ENCODE measurements at places on chromosomes 16 and 17.

DNA sequence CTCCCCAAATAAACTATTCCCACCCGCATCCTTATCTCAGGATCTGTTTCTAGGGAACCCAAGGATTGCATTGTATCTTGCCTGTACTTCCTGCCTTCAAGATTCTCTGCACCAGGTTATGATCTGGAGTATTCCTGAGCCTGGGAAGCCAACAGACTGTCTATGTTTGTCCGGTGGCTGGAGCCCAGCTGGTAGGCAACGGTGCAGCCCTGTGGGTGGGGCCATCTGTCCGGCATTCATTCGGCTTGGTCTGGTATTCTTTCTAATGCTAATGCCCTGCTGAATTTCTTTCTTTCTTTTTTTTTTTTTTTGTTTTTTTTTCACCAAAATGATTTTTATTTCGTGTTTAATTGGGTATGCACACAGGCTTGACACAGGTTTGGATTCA lies 20.7 kb upstream of the TVP23A start:
- DNase-seq: no peak

- DNase-seq: no peak
These were observed 1931.9 kb downstream of the TP53TG3F start for GRCh38 chr16:35391328-35391727.

GRCh38 chr17:46763416-46763815 lies 55.1 kb downstream of the WNT3 start:
- no peak for DNase-seq

DNA sequence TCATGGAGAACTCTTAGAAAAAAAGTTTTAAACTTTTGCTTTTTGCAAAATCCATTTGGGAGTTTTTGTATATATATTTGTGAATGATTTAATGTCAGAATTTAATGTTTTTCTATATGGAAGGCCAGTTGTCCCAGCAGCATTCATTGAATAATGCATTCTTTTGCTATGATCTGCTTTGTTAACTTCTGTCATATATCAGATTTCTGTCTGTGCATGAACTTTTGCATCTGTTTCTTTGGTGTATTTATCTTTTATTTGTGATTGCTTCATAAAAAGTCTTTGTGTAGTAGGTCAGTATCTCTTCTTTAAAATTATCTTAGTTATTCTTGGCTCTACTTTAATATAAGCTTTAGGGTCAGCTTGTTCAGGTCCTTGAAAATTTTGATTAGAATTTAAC lies 84.2 kb downstream of the MAP2K4 start:
- peak; percentile 20 for DNase-seq

GRCh38 chr16:35639233-35640205 lies 2180.1 kb downstream of the TP53TG3F start:
- no peak for DNase-seq

DNA sequence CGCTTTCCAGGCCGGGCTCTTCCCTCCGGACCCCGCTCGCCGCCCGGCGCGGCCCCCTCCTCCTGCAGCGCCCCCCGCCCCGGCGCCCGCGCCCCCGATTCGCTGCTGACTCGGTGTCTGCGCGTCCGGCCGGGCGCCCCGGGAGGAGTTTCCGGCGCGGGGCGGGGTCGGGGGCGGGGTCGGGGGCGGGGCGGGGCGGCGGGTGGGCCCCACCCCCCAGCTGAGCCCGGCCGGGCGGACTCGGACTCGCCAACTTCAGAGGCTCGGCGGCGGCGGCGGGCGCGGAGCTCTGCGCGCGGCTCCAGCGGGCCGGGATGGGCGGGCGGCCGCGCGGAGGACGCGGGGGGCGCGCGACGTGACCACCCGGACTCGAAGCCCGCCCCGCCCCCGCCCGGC lies at the start of gene METRNL:
Gene METRNL (plus strand): TSS at position 258 of the 396 bp plus-strand sequence. CDS start 207 bp downstream, outside the sequence.
- peak; percentile 88 for DNase-seq

- peak; percentile 77 for DNase-seq
These were observed 430.3 kb upstream of the GOT2 start for GRCh38 chr16:59164461-59164860.

DNA sequence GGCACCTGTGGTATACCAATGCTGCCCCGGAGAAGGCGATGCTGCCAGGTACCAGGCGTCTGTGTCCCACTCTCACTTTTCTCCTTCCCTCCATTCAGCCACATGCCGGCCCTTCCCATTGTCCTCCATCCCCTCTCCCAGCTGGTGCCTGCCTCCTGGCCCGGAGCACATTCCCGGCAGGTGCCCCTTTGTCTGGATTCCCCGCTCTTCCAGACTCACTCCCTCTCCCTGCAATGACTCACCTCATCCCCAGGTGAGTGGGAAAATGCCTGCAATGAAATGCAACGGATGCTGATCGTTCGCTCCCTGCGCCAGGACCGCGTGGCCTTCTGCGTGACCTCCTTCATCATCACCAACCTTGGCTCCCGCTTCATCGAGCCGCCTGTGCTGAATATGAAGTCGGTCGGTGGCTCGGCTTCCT lies 10.4 kb upstream of the KDM6B start:
- DNase-seq: no peak

DNA sequence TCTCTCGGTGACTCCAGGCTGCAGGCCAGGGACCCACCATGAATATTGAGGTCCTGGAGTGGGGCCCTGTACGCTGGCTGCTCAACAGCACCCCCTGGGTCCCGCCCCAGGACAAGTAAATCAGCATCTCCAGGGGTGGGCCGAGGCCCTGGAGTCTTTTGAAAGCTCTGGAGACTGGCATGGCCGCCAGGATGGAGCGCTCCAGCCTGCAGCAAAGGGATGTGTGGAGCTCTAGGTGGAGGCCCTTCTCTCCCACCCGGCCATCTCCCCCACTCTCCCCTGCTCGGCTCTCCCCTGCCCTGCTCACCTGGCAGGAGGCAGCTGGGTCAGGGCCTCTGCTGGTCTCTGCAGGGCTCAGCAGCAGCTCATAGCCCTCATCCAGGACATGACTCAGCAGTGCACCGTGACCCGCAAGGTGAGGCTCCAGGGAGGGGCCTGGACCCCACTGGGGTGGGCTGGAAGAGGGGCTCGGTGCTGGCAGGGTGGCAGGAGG lies 16.6 kb downstream of the SGSH start:
- no peak for DNase-seq

GRCh38 chr16:81204798-81205680 lies 33.5 kb upstream of the BCO1 start:
- DNase-seq: peak; percentile 78

DNA sequence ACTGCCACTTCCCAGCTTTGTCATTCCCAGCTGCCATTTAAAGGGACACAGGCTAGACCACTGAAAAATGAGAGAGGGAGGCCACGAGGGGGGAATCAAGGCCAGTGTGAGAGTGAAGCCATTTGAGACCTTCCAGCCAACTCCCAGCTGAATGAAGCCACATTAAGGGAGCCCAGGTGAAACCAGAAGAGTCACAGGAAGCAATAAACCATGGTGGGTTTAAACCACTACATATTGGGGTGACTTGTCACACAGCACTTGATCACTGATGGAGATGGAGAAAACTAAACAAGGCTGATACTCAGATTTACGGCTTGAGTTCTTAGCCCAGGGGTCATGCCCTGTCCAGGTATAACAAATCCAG lies 2.8 kb upstream of the NUBP1 start:
- DNase-seq: no peak

DNA sequence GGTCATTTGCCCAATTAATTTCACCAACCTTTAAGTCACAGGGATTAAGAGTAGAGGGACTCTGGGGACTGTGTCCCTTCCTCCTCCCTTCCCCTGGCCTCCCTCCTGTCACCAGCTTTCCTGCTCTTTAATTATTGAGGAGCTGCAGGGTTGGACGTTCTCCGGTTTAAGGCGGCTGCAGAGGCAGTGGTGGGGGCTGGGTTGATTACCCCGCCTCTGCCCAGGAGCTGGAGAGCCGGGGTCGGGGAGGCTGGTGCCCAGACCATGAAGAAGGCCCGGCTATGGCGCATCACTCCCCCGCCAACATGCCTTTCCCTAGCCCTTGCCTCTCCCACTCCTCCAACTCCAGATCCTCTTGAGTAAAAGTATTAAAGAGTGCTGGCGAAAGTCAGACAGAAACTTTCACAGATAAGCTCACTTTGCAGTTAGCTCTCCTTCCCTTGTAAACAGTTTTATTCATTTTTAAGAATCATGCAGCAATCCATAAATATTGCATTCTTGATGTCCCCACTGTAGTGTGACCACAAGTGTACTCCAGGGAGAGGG lies 1.1 kb upstream of the FOXJ1 start:
- no peak for DNase-seq

GRCh38 chr17:5200360-5200759 lies 8.7 kb upstream of the ZNF594 start:
- no peak for DNase-seq

DNA sequence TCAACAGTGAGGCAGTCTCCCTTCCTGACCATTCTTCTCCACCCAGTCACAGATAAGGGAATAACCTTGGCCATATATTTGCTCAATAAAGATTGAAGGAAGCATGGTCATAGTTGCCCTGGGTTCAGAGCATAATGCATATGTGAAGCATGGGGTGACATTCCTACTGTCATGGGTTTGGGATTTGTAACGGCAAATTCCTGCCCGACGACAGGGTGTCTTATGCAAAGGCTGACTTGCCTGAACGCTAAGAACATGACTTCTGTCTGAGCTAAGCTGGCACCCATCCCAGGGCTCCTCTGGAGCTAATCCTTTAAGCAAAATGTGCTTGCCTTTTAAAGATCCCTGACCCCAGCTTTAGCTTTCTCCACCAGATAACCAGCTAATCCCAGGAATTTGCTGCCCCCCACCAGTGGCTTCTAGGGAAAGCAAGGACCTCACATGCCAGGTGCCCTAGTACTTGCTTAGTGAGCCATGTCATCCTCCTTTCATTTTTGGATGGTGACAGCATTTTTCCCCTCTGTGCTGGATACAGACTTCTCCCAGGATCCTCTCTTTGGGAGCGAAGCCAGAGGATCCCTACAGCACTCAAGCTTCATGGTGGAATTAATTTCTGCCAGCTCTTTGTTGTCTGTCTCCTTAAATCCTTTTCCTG lies 11.7 kb downstream of the SLC7A6OS start:
- peak; percentile 78 for DNase-seq

DNA sequence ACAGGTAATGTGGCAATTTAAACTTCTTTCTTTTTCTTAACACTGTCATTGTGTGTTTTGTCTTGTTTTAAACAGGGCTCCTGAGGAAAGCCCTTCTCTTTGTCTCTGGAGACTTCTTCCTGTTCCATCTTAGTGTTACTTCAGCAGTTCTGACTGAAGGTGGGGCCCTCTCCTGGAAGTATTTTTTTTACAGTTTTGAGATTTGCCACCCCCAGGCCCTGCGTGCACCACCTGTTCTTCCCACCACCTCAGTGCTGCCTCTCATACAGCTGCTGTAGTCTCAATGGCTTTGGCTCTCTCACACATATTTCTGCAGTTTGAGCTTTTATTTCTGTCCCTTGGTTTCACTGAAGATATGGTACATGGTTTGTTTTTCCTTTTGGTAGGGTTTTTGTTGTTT lies 52.5 kb upstream of the ALDH3A1 start:
- no peak for DNase-seq

DNA sequence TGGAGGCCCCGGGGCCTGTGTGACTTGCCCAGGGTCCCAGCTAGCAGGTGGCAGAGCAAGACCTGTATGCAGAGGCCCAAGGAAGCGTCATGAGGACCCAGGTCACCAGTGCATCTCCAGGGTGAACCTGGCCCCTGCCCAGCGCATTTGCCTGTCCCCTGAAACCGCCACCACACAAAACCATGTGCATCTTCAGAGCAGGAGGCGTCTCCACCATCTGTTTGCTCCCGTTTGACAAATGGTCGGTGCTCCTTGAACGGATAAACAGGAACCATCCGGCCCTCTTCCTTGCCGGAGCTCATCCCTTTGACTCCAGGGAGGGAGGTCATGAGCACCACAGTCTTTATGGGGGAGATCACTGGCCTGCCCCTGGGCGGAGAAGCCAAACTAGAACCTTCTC lies 62.5 kb downstream of the JPH3 start:
- DNase-seq: no peak

DNA sequence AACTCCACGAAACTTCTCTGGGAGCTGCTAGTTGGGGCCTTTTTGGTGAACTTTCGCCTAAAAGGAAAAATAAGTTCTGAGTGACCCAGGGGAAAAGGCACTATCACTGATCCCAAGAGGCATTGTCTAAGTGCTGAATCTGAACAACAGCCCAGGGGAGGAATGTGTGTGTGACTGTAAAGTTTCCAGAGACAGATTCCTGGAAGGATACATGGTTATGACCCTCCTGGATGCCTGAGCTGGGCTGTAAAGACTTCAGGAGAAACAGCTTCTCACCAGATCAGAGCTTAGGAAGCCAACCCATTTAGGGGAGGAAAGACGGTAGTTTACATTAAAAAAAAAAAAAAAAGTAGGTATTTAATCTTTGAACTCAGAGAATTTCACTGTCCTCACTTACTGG lies 20.2 kb downstream of the HIGD1B start:
- DNase-seq: no peak

GRCh38 chr17:50961282-50962220 lies 95.4 kb upstream of the TOB1 start:
- DNase-seq: no peak

DNA sequence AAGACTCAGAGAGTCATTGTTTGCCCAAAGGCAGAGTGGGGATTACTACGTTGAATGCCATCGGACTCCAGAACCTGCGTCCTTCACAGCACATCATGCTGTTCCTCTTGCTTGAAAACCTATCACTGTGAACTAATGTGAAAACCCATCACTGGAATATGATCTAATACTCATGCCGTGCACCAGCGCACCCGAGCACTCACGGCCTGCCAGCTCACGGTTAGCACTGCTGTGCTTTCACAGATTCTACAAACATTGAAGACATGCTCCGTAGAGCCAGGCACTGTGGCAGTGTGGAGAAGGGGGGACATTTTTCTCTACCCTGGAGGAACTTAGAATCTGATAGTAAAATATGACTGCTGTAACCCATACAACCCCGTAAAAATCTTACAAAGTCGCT lies 350.4 kb downstream of the C16orf95 start:
- DNase-seq: no peak

GRCh38 chr17:67474081-67474661 lies 97.1 kb downstream of the PITPNC1 start:
- peak; percentile 87 for DNase-seq

Data from cardiac muscle cell (in vitro differentiated cells and primary cell).